ENCODE measurements at places on chromosomes 11 and 22. TPM values are rescaled to one million over a fixed set of nuclear protein-coding genes. Genes with fewer than 3 reads are reported as not detected.

GRCh38 chr22:47012589-47013370 is 250.3 kb downstream of the TBC1D22A start:
- DNase-seq: peak; percentile 13

DERL3 gene
- 4.4 TPM for total RNA-seq

AP2A2 gene
- total RNA-seq: 122 TPM

FIBIN gene
- total RNA-seq: not detected

PRR5 gene
- total RNA-seq: 74.8 TPM

DNA sequence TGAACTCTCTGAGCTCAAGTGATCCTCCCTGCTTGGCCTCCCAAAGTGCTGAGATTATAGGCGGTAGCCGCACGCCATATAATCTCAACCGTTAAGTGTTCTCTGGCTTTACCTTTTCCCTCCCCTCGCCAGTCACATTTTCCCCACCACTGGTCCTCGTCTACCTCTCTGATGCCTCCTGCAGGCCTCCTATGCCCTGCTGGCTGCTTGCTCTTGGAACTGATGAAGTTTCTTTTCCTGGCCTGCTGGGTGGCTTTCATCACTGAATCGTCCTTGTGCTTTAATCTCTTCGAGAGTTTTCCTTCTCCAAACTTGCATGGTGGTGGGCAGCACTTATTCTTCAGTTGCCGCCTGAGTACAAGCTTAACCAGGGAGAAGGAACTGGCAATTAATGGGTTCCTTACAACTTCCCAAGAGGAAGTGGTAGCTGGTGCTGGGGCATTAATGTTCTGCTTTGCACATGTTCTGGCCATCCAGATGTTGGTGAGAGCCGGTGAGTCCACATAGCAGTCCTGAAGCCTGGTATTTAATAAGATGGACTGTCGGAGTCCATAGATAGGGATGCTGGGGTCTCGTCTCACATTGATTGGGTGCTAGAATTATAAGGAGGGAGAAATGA is 1.3 kb downstream of the C22orf31 start:
- DNase-seq: no peak

- no peak for DNase-seq
Measured at GRCh38 chr11:47055534-47055933, 119.0 kb downstream of the CSTPP1 start.

DNA sequence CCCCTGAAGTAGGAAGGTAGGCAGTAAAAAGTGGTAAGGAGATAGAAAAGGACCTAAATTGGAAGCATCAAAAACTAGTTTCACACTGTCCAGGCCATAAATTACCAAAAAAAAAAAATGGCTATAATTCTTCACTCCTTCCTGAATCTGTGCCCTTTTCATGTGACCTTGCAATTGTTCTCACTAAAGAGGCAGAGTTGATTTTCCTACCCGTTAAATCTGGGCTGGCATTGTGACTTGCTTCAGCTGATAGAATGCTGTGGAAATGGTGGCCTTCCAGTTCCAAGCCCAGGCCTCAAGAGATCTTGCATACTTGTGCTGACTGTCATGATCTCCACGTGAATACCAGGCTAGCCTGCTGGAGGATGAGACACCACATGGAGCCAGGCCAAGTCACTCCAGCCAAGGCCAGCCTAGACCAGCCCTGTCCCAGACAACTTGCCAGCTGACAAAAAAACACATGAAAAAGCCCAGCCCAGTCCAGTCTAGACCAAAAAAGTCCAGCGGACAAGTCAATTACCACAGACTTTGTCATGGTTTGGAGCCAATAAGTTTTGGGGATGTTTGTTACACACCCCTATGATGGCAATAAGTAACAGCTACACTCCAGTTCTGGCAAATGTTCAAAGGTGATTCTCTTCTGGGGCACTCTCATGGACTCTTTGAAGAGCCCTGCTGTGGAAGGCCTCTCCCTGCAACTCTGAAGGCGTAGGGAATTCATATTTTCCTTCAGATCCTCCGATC is 51.4 kb upstream of the NUP50 start:
- DNase-seq: no peak

- no peak for DNase-seq
Measured at GRCh38 chr11:69402251-69402887, 79.1 kb upstream of the LINC01488 start.

- no peak for DNase-seq
Measured at GRCh38 chr11:44681698-44682097, 45.1 kb upstream of the TSPAN18 start.

ACTN3 gene
- total RNA-seq: 0.16 TPM

GRM5 gene
- total RNA-seq: not detected

DNA sequence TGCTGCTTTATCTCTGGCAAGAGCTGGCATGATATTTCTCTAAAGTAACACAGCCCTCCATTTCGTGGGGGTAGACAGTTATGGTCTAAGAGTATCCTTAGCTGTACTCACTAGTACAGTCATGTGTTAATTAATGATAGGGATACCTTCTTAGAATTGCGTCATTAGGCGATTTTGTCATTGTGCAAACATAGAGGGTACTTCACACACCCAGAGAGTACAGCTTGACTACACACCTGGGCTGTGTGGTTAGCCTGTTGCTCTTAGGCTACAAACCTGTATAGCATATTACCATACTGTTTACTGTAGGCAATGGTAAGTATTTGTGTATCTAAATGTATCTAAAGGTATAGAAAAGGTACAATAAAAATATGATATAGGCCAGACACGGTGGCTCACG is 17.0 kb downstream of the XRCC6 start:
- DNase-seq: no peak

PKDREJ gene
- 0.05 TPM for total RNA-seq

CRYBB2 gene
- total RNA-seq: not detected

- no peak for DNase-seq
Measured at GRCh38 chr22:24086310-24086709, 75.2 kb downstream of the CABIN1 start.

MS4A6E gene
- total RNA-seq: not detected

DNA sequence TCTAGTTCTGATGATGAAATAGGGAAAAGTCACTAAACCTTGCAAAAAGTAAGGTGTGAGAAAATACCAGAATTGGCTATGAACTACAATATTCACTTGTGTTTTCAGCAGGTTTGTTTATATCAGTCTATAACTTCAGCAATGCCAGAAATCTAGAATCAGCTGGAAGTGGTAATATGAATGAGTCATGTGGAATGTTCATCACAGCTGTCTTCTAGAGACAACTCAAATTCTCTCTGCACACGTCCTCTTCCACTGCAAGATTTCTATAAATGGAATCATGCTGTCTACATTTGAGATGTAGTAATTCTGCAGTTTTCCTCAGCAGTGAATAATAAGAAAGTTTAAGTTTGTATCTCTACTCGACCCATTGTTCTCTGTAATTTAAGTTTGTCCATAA is 89.9 kb downstream of the OR4A15 start:
- no peak for DNase-seq

SCN3B gene
- 0.82 TPM for total RNA-seq

GRCh38 chr22:42884616-42885375 is 27.7 kb upstream of the ARFGAP3 start:
- no peak for DNase-seq
